LoVo (cell line): ENCODE measurements at places on chromosomes 2 and 18.

DNA sequence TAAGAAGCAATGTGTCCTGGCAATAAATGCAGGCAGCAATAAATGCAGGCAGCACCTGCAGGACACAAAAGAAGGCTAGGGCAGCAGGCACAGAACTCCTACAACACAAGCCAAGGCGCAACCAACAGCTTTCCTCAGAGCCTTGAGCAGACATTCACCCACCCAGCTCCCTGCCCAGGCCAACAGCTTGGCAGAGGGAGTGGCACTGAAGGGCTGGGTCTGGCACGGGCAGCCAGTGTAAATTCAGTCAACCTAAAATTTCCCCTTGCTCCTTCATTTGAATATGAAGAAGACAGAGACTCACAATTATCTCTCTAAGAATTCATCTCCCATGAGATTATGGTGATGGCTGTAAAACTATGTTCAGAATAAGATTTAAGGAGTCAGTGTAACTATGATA is 35.4 kb downstream of the AAK1 start:
- DNase-seq: no peak

DNA sequence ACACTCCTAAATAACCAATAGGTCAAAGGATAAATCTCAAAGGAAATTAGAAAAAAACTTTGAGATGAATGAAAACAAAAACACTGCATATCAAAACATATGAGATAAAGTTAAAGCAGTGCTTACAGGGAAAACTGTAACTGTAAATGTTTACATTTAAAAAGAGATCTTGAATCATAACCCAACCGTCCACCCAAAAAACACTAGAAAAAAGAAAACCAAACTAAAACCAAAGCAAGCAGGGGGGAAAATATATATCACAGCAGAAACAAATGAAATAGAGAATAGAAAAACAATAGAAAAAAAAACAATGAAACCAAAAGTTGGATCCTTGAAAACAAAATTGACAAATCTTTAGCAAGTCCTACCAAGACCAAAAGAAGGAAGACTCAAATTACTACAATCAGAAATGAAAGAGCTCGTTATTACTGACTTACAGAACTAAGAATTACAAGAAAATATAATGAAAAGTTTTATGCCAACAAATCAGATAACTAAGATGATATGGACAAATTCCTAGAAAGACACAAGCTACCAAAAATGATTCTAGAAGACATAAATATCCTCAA is 65.6 kb downstream of the TLK1 start:
- DNase-seq: no peak

GRCh38 chr2:207473049-207473930 is 56.5 kb upstream of the CREB1 start:
- peak; percentile 15 for DNase-seq

DNA sequence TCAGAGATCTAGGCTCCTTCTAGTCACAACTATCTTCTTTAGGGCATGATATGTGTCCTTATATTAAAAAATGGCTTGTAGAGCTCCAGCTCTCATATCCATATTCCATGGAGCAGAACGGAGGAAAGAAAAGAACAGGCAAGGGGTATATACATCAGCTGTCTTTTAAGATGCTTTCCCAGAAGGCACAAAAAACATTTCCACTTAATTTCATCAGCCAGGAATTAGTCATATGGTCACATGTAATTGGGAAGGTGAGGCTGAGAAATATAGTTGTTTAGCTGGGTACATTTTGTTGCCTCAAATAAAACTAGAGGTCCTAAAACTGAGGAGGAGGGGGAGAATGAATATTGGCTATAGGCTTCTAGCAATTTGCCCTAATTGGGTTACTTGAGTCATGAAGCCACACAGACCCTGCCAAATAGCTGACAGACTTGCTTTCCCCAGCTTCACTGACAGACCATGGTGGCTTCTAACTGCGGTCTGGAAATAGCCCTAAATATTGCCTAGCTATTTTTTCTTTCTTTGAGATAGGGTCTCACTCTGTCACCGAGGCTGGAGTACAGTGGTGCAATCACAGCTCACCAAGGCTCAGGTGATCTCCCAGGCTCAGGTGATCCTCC is 20.0 kb downstream of the MAIP1 start:
- peak; percentile 57 for DNase-seq

DNA sequence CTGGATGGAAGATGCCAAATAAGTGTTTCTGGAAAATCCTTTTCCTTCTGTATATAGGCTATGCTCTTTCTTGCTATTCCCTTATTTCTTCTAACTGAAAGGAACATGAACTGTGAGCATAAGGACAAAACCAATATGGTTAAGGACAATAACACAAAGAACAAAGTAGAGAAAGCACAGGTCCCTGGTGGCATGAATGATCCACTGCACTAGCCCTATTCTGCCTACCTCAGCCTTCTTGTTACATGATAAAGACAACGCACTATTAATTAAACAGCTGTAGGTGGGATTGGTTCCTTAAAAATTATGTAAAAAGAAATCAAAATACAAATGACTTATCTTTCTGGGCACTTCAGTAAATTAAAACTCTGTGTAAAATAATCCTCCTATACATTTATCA is 1.9 kb upstream of the WDR75 start:
- no peak for DNase-seq

DNA sequence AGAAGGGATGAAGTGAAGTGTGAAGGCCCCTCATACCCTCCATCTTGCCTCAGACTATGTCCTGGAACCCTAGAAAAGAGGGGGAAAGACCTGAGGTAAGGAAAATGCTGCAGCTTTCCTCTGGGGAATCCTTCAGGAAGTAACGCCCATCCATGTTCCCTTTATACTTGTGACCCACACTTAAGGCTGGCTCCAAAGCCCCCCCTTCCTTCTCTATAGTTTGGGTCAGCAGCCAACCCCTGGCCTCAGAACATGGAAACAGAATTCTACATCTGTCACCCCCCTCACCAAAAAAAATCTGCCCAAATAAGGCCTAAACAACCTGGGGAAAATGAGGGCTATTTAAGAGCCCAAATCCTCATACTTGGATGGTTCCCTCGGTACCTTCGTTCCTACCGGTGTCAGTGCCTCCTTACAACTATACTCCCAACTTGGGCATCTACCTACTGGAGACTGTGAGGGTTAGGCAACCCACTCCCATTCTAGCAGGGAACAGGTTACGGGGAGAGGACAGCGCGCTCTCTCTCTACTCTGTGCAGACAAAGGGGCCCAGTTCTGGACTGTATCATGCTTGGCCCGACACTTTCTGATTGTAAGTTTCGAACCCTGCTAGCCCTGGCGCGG is 689 bp downstream of the OST4 start:
- DNase-seq: no peak
